Osteoblast (primary cell): ENCODE measurements at places on chromosomes 2 and 18. TPM values are rescaled to one million over a fixed set of nuclear protein-coding genes. Genes with fewer than 3 reads are reported as not detected.

DNA sequence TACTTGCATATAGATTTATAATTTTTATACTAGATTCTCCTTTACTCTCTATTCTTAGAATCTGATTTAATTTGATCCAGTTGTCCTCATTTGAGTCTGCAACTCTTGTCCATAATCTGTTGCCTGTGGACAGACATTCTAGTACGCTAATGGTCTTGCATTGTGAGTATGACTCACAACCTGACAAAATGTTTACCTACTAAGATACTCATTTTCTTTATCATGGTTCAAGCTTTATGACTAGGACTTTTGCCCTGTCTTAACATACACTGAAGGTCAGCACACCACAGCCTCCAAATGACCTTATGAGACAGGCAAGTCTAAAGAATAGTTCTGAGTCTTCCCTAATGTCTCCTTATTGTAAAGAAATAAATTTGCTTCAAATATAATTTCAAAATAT is 142.3 kb upstream of the CDH7 start:
- no peak for DNase-seq

- DNase-seq = no peak
These were observed 502.1 kb downstream of the TGIF1 start for GRCh38 chr18:3952031-3952430.

DNA sequence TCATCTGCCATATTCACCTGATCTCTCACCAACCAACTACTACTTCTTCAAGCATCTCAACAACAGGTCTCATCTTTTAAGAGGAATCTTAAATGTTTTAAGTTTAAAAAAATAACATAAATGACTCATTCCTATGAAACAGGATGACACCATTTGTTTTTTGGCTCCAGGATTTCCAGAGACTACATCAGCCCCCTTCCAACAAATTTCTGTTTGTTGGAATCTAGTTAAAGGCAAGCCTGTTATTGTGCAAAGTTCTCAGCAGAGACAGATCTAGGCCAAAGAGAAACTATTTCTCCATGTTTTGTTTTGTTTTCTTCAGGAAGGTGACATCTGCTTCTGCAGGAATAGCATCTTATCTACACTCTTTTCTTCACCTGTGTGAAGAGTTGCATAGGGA is 204.8 kb upstream of the SH3BP4 start:
- no peak for DNase-seq

GRCh38 chr2:38092196-38092902 is 16.4 kb upstream of the CYP1B1 start:
- peak; percentile 96 for DNase-seq

DNA sequence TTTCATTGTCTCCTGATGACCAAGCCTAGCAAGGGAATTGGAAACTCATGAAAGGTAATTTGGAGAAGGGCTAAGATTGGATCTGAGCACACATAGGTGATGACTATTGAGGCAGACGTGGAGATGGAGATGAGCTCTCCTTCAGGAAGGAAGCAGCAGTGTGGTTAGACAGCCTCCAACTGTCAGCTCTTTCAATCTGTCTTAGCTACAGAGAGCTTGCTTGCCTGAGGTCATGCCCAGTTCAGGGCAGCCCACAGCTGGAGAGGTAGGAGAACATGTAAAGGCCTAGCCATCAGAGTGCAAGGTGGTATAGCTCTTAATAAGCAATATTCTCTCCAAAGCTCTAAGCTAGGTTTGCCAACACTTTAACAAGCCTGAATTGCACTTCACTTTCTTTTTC is 79.2 kb downstream of the THSD7B start:
- DNase-seq = no peak

DNA sequence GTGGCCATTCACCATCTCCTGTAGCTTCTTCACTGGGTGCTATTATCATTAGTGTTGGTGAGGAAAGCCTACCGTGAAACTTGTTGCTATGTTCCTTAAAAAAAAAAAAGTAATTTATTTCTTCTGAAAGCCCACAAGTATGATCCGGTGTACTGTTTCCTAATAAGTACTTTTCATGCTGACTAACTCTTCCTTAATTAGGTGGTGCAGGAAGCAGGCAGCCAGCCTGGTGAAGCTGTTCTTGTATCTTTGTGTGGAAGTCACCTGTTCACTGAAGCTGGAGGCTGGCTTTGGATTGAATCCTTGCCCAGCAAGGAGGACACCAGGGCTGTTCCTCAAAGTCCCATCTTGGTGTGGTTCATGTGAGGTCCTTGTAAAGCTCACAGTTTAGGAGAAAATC is 321.7 kb upstream of the THSD7B start:
- DNase-seq = no peak

GRCh38 chr2:19114754-19115231 is 243.6 kb downstream of the OSR1 start:
- peak; percentile 73 for DNase-seq

- no peak for DNase-seq
These were observed 124.1 kb downstream of the PARD3B start for GRCh38 chr2:204669382-204669781.

DNA sequence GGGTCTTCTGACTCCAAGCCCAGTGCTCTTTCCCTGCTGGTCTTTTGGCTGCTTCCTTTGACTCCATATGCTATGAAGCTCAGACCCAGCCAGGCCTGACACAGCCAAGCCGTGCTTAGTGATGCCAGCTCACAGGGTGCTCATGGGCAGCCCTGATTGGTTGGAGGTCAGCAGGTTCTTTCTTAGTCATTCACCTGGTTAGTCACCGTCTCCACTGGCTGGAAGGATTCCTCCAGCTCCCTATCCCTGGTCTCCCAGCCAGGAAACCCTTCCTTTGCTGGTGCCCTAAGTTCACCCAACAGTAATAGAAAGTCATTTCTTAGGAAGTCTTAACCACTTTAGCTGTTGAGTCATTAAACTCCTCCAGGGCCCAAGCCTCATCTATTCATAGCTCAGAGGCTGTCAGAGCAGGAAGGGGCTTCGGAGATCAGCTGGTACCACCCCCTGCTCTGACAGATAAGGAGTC is 3.9 kb downstream of the KCNK3 start:
- DNase-seq = peak; percentile 98

GRCh38 chr2:27627963-27628766 is 647 bp downstream of the CCDC121 start:
- DNase-seq = peak; percentile 47

DNA sequence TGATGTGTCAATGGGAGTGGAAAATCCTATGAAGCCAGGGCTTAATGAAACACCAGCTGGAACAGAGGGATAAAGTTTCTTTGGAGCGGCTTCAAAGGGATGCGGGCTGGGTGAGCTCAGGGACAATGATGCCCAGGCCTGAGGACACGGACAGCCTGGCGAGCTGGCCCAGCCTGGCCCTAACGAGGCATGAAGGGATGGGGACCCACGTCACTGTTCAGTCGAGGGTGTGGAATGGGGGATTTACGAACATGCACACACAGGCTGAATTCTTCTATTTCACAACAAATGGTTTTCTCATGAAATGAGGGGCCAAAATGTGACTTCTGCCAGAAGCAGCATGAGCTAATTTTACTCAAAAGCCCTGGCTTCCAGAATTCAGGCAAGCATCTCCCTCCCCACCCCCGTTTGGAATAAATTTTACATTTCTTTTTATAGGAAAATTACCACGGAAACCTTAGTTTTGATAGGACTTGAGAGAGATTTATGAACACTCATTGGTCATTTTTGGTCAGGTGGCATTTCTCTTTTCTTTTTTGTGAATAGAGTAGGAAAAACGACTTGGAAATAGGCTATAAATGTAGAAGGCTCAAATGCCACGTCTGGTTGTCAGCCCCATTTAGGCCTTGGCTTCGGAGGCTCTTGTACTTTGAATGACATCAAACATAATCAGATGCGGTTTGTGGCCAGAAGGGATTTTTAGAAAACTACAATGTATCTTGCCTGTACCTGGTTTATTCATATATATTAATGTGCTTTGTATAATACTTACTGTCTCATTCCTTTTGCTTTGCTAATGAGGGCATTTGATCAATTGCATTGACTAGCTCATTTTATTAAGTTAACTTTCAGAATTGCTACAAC is 893.8 kb upstream of the CELF4 start:
- no peak for DNase-seq

- DNase-seq = no peak
These were observed 101.6 kb upstream of the ITPRID2 start for GRCh38 chr2:181789827-181790448.

The LRRTM1 gene
- total RNA-seq = 0.29 TPM in 1 of 2 replicates, not detected in the other

The PLEKHH2 gene
- 18.8 and 19.2 TPM in 2 replicates for total RNA-seq

The HOXD4 gene
- 0.36 and 1.2 TPM in 2 replicates for total RNA-seq

The NPAS2 gene
- total RNA-seq = 8.3 and 8.7 TPM in 2 replicates

The ABCG5 gene
- total RNA-seq = not detected in 2 replicates

The CRYGC gene
- not detected in 2 replicates for total RNA-seq

The IL1R1 gene
- 89.8 and 116 TPM in 2 replicates for total RNA-seq
